ENCODE measurements at places on chromosomes 6 and 20. TPM values are rescaled to one million over a fixed set of nuclear protein-coding genes. Genes with fewer than 3 reads are reported as not detected.
A peak's percentile ranks its signal among the peaks of the same experiment; 100 is the strongest.

EFCAB8 gene
- total RNA-seq = under 0.01 TPM

RHAG gene
- not detected for total RNA-seq

ID1 gene
- total RNA-seq = 930 TPM

HCRTR2 gene
- not detected for total RNA-seq

CLIC5 gene
- total RNA-seq = not detected

OR2J1 gene
- total RNA-seq = not detected

RIMS4 gene
- total RNA-seq = not detected

PARD6B gene
- 8.2 TPM for total RNA-seq

C2 gene
- total RNA-seq = 0.26 TPM

GRCh38 chr6:45927421-45928320 is 88.0 kb downstream of the CLIC5 start:
- DNase-seq = no peak

DNA sequence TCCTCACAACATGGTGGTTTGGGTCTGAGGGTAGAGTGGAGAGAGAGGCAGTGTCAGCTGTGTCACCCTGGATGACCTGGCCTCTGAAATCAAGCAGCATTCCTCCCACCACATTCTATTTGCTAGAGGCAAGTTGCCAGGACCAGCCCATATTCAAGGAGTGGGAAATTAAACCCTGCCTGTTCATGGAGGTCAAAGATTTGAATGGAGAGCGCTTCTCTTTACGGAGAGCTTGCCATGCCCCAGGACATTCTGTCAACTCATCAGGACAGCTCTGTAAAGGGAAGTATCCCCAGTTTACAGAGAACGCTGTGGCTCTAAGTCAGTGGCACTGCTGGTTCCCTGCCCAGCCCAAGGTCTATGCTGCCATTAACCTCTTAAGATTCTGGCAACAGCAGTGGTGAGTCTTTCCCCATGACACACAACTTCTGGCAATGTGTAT is 90.0 kb upstream of the INSM1 start:
- no peak for DNase-seq

GRCh38 chr6:165573671-165574070 is 89.4 kb downstream of the PDE10A start:
- peak; percentile 24 for DNase-seq

GRCh38 chr6:27517928-27518787 is 45.3 kb upstream of the ZNF184 start:
- DNase-seq = no peak

GRCh38 chr20:47950124-47950912 is 165.0 kb upstream of the SULF2 start:
- peak; percentile 70 for DNase-seq

- DNase-seq = peak; percentile 34
Observed at GRCh38 chr6:158174514-158174913, 6.4 kb downstream of the GTF2H5 start.

DNA sequence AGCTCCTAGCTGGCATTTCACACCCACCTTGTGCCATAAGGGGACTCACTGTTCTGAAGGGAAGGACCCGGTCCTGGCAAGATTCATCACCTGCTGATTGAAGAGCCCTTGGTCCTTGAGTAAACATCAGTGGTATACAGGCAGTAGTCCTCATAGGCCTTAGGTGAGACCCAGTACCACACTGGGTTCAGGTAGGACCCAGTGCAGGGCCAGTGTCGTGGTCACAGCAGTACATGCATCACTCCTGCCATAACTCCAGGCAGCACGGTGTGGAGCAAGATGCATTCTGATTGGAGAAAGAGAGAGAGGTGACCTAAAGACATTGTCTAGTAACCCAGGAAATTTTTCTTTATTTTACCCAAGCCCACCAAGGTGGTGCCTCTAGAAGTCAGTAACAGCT is 49.1 kb upstream of the THBS2 start:
- DNase-seq = no peak

DNA sequence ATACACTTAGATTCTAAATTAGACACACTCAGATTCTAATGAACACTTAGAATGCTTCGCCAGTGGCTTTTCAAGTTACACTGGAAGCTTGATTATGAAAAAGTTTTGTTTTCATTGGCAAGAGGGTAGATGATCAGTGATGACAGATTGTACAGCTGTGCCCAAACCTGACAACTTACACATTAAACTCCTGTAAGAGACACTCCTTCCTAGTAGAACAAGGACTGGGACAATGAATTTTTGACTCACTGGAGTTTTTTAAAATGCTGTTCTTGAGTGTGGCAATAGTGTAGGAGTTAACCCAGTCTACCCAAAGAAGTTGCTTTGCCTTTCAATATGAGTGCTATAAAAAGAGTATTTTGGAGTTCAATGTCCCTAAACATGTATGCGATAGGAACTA is 140.8 kb downstream of the SLC16A10 start:
- DNase-seq = peak; percentile 77

DNA sequence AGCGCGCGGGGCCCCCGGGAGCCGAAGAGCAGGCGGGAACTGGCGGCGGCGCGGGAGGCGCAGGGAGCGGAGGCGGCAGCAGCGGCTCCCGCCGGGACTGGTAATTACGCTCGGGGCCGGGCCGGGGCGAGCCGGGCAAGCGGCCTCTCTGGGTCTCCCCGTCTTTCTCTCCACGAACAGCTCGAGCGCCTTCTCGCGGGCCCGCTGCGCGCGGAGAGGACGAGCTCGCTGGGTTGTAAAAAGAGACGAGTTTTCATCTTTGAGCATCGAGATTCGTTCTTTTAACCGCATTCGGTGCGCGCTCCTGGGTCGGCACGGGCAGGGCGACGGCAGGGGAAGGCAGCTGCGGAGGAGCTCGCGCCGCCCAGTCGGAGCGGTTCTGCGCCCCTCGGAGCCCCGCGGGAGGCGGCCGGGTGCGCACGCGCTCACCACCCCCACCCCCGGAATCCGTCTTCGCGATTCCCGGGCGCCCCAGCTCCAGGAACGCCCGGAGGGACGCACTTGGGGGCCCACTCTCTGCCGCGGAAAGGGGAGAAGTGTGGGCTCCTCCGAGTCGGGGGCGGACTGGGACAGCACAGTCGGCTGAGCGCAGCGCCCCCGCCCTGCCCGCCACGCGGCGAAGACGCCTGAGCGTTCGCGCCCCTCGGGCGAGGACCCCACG is 38.0 kb downstream of the YTHDF1 start:
- no peak for DNase-seq

DNA sequence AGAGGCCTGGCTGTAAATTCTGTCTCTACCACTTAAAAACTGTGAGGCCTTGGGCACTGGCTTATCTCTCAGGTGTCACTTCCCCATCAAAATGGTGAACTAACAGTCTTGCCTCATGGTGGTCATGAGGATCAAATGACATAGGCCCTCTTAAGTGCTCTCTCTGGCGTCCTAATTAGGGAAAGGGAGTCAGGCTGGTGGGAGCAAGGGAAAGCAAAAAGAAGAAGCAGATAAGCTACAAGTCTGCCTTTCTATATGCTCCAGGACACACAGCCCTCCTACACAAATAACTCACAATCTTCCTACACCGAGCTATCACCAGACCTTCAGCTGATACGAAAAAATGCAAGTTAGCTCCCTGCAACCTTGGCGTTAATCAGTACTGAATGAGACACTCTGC is 19.5 kb upstream of the SLC22A16 start:
- DNase-seq = no peak

DNA sequence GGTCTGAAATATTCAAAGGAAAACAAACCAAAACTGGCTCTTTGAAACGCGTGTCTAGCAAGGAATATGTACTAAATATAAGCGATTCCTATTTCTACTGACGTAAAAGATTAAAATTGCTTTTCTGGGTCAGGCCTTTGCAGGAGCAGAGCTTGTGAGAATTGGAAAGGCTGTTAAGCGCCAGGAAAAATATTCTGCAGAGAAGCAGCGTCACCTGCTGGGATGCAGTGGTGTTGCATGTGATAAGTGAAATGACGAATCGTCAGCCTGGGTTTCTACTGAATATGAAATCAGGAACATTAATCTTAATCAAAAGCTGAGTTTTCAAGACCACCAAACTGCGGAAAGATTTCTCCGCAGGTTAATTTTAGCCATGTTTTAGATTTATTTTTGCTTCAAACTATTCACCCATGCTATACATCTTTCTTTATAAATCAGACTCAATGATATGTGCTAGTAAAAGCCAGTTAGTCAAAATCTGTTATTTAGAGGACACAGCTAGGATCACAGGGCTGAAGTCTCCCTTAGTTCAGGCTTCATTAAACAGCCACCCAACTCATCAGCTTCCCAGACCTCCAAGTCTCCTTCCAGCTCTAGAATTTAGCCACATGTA is 67.4 kb downstream of the ALDH8A1 start:
- DNase-seq = peak; percentile 45

DNA sequence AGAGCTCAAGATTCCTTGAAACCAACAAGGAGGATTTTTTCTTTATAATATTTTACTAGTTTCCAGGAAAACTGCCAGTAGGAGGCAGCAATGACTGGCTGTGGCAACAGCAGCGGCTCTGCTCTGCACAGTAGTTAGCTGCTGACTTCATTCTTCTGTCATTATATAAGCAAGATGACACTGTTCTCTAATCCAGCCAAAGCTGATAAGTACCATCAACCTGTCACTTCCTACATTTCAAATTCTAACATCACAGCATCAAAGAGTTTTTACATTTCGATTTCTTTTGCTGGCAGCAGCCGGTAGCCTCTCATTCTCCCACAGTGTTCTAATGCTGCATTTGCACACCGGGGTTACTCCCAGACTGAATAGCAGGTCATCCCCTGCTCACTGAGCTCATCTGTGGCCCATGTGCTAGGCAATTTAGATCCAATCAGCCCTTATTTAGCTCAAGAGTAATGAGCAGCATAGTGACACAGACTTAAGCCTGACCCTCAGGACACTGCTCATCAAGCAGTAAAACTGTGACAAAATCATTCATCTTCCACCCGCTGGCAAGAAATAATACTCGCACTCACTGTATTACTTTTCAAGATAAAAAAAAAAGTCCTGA is 67.8 kb downstream of the MMS22L start:
- DNase-seq = peak; percentile 50

DNA sequence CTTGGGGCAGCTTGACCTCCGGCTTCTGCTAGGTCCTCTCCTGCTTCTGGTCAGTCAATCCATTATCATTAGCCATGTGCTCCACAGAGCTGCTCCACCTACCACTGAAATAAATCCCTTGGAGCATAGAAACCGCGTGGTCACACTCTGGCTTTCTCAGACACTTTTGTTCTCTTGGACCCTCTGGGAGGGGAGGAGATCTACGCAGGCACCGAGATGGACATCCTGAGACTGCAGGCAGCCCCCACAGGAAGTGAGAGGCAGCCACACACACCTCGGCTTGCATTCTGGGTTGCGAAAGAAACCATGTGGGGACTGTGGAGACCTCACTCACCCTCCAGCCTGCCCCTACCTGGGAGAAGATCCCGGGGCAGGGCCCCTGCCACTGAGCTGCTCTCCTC is 79.5 kb downstream of the FYN start:
- DNase-seq = no peak

DNA sequence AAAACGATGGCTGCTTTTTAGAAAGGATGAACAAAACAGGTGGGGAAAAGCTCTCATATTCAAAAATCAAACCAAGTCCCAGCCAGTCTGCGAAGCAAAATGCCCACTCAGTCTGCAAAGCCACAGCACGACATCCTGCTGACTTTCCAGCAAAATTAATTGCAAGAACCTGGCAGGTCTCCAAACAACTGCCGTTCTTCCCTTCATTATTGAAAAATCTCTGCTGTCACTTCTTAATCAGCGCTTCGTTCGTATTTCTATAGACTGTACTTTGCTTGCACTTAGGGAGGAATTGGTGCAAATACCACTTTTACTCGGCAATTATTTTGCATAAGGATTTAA is 222.4 kb downstream of the CBLN4 start:
- no peak for DNase-seq

DNA sequence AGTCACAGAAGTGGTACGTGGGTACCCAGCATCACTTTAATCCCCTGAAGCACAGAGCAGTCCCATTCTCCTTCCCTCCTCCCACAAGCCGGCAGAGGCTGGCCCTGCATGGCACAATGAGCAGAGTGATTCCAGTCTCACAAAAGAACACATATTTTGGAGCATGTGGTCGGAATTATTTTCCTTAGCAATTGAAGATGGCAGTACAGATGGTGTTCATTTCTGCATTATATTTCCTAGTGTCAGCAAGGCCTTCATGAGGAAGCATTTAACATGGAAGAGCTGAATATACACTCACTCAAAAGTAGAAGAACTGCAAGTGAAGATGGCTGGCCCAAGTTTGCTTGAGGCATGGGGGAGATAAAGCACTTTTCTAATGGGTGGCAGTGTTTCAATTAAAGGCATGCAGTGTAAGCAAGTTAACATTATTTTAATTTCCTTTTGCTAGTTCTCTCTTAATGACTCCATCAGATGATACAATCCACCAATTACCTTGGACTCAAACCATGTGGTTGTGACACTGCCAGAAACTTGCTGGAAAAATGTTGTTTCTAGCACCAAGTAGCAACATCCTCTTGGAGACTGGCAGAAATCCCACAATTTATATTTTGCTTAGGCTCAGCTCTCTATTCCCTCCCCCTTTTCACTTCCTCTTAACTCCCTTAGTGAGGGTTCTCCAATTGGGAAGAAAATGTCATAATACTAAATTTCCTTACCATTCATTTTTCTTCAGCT is 74.4 kb downstream of the ARHGAP18 start:
- DNase-seq = no peak

GRCh38 chr20:23456873-23457272 is 4.2 kb upstream of the CST11 start:
- DNase-seq = no peak

Measured in bronchial epithelial cell (primary cell).